Stimulated activated CD8-positive, alpha-beta memory T cell treated with anti-CD3 and anti-CD28 coated beads, Interleukin-12 subunit alpha, Interleukin-12 subunit beta, amount 100 ng/mL, for 4 hours (primary cell): ENCODE measurements at places on chromosomes 2 and 18.

DNA sequence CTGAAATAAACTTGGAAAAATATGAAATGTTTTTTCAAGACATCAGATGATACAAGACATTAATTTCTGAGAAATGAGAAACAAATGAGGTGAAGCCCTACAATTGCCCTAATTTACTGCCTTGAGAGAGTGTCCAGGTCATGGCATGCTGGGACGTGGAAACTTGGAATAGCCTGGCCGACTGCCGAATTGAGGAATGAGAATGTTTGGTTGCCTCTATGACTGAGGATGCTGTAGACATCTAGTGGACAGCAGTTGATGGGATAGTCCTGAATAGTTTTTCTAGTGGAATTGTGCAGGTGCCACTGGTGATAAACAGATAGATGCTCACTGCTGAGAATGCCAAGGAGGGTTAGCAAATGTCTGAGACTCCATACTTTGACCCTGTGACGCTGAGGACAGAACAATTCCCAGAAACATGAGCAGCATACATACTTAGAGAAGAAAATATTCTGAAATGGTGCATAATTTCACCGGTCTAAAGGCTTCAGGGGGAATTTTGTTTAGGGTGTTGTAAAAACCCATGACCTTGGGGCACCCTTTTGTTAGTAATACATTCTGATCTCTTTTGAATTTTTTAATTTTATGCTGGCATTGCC, 56.5 kb upstream of the CWC22 start:
- no peak for DNase-seq

GRCh38 chr18:392928-393573, 107.5 kb downstream of the COLEC12 start:
- DNase-seq: no peak

DNA sequence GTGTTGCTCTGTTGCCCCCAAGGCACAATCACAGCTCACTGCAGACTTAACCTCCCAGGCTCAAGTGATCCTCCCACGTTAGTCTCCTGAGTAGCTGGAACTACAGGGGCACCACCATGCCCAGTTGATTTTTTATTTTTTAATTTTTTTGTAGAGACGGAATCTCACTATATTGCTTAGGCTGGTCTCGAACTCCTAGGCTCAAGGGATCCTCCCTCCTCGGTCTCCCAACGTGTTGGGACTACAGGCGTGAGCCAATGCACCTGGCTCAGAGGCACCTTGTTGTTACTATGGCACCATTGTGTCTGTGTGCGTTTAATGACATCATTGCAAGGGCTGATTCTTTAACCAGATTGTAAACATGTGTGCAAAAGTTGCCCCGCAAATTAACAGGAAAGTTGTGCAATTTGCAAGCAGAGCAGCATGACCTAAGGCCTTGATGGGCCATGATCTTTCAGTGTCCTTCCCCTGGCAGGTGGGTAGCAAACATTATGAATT, 22.6 kb downstream of the TCF23 start:
- DNase-seq: no peak

- DNase-seq: no peak
These were observed 73.1 kb downstream of the MAPRE2 start for GRCh38 chr18:35114305-35114704.

DNA sequence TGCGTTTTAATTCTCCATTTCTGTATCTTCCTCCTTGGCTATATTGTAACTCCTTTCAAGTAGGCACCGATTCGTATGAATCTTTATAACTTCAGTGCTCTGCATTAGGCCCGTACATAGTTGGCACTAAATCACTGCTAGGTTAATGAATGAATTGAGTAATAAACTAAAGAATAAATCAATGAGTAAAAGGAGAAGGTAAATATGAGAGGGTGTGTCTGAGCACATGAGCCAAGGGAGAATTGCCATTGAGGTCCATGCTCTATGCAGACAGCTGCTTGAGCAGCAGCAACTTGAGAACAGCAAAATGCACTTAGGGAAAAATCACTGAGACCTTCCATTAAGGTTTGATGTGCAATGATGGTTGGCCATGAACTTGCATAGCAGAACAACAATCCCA, 11.2 kb upstream of the TRPM8 start:
- DNase-seq: no peak

DNA sequence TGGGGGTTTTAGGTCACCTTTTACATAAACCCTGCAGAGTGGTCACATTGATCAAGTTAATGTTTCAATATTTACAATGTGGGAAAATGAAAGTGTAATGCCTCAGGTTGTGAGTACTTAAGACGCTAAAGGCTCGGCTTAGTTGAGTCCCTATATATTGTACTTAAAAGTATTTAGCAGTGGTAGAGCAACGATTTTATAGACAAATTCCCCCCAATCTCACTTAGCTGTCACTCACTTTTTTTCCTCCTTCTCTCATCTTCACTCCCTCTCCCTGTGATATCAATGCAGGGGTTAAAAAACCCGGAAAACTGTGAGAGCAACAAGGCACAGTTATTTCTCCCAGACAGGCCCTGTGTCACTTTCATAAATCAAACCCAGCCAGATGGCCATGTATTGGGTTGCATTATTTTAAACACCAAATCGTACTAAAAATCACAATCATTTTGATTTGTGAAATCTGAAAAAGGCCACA, 5.4 kb downstream of the POU3F3 start:
- no peak for DNase-seq

- no peak for DNase-seq
These were observed 49.9 kb downstream of the CXCR4 start for GRCh38 chr2:136067897-136068580.

- no peak for DNase-seq
These were observed 223.7 kb downstream of the ACKR3 start for GRCh38 chr2:236793023-236794011.

GRCh38 chr2:206935991-206936842, 3.1 kb upstream of the CPO start:
- DNase-seq: no peak

- DNase-seq: no peak
These were observed 99.3 kb downstream of the GAREM1 start for GRCh38 chr18:32371384-32371783.

- no peak for DNase-seq
These were observed 8.4 kb downstream of the NCAPH start for GRCh38 chr2:96344011-96344410.

DNA sequence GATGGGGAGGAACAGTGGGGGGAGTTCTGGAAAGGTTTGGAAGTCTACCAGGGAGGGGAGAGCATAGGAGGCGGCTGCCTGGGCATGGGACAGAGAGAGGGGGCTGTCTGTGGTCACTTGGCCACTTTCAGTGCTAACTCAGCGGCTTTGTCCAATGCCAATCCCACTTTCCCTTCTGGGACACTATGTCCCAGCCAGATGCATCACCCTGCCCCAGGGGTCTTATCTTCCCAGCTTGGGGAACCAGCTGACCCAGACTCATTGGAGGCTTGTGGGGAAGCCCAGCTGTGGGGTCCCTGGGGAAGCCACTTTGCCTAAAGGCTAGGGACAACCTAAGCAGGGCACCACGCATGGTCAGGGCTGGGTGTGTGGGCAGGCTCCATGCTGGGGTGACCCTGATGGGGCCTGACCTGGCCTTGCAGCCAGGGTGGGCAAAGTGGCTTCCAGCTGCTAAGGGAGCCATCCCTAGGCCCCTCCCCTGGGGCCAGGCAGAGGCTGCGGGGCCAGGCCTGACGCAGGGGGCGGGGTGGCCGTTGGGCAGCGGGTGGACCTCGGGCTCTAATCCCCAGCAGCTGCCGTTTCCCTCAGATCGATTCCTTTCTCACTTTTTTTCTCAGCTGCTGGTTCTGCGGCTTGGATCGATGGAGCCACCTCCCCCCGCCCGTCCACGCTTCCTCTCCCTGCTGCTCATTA, 1.6 kb upstream of the ASIC4 start:
- DNase-seq: no peak

DNA sequence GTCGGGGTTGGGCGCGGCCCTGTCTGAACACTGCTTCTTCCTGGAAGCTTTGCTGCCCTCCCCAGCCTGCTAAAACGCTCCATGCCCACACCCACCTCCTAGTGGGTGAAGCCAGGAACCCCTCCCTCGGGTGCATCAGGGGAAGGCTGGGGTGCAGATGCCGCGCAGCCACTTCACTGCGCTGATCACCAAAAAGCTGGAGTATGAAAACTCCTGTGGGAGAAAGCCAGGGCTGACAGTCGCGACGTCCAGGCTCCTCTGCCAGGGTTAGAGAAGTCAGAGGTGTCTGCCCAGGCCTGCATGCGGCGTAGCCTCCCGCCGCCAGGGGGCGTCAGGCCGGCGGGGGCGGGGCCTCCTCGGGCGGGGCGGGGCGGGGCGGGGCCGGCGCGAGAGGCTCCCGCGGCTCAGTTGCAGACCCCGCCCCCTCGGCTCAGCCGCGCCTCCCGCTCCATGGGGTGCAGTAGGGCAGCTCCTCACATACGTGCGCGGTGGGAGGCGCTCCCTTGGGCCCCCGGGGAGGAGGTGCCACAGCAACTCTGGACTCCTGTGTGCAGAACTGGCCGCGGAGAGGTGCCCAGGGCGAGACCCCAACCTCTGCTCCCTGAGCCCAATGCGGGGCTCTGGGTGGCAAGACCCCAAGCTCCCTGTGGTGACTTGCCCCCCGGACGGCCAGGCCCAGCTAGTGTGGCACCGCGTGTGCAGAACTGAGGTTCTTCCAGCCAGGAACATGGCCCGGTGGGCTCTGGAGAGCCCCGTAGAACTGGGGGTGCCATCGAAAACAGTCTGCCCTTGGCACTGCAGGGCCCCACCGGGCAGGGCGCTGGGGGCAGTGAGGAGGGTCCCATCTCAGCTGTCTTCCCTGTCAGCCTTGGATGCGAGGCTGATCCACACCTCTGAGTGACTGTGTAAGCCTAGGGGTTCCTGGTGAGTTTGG, 1.8 kb upstream of the RNPEPL1 start:
- peak; percentile 92 for DNase-seq

GRCh38 chr2:196290569-196290968, 119.2 kb upstream of the STK17B start:
- no peak for DNase-seq

DNA sequence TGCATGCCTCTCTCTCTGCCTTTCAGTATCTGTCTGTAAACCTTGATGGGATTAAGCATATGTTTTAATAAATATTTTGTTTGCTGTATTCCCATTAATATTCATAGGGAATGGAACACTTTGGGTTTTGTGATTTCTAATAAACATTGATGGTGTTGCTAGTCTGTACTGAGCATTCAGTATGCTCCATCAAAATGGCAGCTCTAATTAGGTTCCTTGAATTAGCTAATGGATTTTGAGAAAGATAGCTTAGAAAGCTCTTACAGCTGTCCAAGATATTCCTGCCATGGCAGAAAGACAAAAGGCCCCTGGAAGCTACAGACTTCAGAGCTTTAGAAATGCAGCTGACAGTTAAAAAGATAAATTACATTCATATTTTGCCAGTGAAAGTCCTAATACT, 199.2 kb upstream of the NRP2 start:
- DNase-seq: no peak

GRCh38 chr2:62204998-62205496, 9.1 kb downstream of the B3GNT2 start:
- no peak for DNase-seq

DNA sequence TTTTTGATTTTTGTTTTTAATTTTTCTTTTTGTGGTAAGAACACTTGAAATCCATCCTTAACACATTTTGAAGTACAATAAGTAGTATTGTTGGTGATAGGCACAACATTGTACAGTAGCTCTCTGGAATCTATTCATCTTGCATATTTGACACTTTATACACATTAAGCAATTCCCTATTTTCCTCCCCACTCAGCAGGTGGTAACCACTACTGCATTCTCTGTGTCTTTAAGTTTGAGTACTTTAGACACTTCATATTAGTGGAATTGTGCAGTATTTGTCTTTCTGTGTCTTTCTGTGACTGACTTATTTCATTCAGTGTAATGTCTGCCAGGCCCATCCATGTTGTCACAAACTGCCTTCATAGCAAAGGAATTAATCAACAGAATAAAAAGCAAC, 471.7 kb upstream of the CDH20 start:
- DNase-seq: no peak

DNA sequence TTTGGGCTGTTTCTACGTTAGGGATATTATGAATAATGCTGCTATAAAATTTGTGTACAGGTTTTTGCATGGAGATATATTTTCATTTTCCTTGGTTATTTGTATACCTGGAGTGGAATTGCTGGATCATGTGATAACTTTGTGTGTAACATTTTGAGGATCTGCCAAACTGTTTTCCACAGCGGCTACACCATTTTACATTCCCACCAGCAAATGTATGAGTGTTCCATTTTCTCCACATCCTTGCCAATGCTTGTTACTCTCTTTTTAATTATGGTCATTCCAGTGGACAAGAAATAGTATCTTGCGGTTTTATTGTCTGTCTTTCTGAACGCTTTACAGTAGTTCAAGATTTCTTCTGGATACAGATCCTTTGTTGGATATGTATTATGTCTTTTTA, 13.6 kb downstream of the GORASP2 start:
- DNase-seq: no peak

DNA sequence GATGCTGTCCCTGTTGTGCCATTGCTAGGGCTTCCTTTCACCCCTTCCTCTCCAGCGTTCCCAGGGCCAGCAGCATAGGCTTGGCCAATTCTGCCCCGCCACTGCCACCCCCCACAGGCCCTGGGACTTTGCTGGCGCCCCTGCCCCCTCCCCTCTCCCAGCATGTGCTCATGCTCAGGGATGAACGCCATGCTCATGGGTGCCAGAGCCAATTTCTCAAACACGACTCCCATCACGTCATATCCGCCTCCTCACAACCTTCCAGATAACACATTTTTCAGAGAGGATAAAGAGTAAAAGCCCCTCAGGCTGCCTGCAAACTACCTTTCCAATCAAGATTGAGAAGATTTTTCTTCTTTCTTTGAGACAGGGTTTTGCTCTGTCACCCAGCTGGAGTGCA, 48.6 kb downstream of the DNMT3A start:
- no peak for DNase-seq

DNA sequence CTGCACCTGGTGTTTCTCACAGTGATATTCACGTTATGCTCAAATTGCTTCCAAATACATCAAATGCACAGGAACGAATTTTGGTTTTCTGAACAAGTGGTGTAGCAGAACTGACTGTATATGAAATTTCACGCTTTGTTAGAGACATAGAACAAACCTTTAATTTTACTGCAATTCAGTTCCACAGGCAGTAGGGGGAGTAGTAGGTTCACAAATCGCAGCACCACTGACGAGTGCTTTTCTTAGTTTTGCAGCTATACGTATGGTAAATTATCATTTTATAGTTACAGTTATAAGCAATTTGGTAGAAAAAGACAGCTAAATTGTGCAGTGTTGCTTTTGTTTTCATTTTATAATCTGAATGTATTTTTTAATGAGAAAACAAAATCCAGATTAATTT, 113.3 kb downstream of the KIAA1328 start:
- DNase-seq: no peak

DNA sequence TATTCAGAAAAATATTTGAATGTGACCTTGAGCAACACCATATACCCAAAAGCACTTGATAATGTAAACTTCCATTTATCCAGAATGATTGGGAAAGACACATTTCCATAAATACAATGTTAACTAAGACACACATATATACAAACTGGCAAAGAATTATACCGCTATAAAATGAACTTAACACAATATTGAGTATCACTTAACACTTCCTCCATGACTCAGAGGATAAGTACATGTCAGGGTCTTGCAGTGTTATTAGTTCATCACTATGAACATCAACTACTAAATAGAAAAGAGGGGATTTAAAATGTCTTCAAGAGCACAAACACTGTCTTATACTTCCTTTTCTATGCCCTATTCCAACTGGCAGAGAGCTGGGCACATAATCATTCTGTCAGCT, 18.6 kb downstream of the WDSUB1 start:
- DNase-seq: no peak
